GM04504 (cell line): ENCODE measurements at places on chromosomes 13 and 19.

- DNase-seq, result no peak
Measured at GRCh38 chr19:5262721-5263120, 77.9 kb downstream of the PTPRS start.

- peak; percentile 96 for DNase-seq
Measured at GRCh38 chr19:38691938-38692457, 44.5 kb downstream of the ACTN4 start.

GRCh38 chr13:25920277-25920676 is 131.5 kb downstream of the SHISA2 start:
- no peak for DNase-seq

- no peak for DNase-seq
Measured at GRCh38 chr19:19820774-19821320, 703 bp downstream of the ZNF506 start.

DNA sequence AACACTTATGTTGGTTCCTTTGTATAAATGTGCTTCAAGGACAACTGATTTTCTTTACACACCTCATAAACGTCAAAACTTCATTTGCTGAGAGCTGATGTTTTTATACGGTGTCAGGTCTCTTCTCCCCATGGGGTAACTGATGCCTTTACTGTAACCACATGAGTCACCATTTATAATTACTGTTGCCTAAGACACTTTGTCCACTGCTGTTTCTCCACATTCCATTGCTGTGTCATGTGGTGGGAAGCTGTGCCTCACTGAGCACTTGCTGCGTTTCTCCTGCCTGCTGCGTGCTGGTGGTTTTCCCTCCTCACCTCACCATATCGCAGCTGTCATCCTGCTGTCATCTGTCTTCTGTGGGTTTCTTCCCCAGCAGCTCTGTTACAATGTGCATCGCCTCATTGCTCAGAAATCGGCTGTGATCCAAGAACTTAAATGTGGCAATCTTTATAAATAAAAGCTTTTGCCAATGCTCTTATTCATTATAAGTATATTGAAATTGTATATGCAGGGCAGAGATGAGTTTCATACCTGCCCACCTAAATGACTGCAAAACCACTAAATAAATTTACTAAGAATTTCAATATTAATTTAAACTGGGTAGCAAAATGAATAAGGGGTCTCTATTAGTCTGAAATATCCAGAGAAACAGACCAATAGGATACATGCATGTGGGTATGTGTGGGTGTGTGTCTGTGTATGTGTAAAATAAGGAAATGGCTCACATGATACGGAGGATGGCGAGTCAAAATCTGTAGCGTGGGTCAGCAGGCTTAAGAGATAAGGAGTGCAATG is 547.0 kb upstream of the SLITRK5 start:
- peak; percentile 36 for DNase-seq

GRCh38 chr13:113044391-113045114 is 61.0 kb upstream of the F7 start:
- DNase-seq, result peak; percentile 27

DNA sequence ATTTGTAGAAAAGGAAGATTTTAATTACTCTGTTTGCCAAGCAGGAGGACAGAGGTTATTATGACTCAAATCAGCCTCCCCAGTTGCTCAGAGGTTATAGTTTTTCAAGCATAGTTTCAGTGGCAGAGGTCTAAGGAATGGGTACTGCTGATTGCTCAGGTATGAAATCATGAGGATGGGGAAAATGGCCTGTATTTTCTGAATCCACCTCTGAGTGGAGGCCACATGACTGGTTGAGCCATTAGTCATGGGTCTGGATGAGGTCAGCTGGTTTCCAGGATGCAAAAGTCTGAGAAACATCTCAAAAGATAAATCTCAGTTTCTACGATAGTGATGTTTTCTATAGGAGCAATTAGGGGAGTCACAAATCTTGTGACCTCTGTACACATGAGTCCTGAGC is 62.8 kb upstream of the CEACAM8 start:
- peak; percentile 4 for DNase-seq

GRCh38 chr13:88118952-88119351 is 447.8 kb downstream of the SLITRK5 start:
- no peak for DNase-seq

DNA sequence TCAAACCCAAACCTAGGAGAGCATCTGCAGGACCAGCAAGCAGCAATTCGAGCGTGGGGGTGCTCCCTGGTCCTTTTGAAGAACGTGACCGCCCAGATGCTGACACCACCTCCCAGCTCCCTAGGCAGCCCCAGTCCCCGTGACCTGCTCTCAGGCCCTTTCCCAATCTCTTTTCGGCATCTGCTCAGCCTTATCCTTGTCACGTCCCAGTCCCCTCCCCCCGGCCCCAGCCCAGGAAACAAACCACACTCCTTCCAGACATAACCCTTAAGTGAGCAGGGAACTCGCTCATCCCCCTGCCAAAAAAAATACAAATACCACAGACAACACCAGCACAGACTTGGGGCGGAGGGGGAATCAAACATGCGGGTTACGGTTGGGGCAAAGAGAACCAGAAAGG is 3.3 kb downstream of the MLLT1 start:
- DNase-seq, result peak; percentile 64

- no peak for DNase-seq
Measured at GRCh38 chr13:38602266-38602665, 84.6 kb upstream of the FREM2 start.

GRCh38 chr13:86986448-86986847 is 684.7 kb upstream of the SLITRK5 start:
- no peak for DNase-seq

DNA sequence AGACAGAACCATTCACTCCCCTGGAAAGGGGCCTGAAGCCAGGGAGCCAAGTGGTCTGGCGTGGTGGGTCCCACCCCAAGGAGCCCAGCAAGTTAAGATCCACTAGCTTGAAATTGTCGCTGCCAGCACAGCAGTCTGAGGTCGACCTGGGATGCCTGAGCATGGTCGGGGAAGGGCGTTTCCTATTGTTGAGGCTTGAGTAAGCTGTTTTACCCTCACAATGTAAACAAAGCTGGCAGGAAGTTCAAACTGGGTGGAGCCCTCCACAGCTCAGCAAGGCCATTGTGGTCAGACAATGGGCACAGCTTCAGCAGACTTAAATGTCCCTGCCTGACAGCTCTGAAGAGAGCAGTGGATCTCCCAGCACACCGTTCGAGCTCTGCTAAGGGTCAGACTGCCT is 195.6 kb upstream of the DACH1 start:
- no peak for DNase-seq

DNA sequence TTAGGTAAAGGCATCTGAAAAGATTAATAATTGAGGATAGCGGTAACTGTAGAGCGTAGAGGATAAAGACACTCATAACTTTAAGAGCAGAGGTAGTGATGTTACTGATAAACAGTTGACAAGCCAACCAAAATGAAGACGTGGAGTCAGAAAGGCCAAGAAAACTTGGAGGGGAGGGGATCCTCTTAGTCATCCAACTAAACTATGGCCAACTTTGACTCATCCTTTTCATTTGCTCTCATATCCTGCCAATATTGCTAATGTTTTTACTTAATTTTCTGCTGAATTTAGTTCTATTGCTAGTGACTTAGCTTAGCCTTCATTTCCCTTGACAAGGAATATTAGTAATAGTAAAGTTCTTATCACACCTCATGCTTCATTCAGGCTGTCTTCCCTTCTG is 13.4 kb downstream of the ITGBL1 start:
- no peak for DNase-seq

DNA sequence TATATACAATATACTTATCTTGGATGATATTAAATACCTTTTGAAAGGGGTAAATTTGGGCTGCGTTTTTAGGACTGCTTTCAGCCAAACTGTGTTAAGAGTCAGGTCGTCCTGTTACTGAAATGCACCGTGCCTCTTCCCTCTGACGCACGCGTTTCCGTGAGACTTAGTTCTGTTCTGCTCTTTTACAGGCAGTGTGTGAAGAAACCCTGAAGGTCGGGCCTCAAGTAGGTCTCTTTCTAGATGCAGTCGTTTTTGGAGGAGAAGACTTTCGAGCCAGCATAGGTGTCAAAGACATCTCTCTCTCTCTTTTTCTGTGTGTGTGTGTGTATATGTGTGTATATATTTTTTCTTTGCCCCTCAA is 107.0 kb downstream of the ZIC5 start:
- no peak for DNase-seq

GRCh38 chr13:32894589-32895001 is 121.6 kb upstream of the KL start:
- no peak for DNase-seq

DNA sequence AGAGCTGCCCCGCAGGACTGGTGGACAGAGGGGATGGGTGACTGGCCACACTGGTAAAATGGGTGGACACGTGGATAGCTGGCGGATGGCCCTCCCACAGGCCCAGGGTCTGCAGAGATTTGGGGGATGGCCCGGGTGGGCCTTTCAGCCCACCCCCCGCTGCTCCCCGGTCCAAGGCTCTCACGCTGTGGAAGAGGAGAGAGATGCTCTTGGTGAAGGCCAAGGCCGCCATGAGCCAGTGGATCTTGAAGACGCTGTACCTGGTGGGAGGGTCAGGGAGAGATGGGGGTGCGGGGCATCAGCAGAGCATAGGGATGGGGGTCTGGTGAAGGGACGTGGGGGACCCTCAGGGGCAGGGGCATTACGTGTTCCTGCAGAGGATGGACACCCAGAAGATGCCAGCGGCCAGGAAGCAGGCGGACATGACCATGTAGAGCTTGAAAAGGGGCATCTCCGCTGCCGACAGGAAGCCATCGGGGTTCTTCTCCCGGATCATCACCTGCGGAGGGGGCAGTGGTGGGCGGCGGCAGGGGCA is 4.5 kb downstream of the GPR108 start:
- DNase-seq, result no peak

GRCh38 chr13:112968910-112969691 is at the start of gene MCF2L:
TSS of gene MCF2L (plus strand) at chr13:112969214. CDS start at chr13:112969380, 166 bp downstream.
- no peak for DNase-seq

GRCh38 chr13:110150384-110151101 is 156.4 kb downstream of the COL4A1 start:
- no peak for DNase-seq

DNA sequence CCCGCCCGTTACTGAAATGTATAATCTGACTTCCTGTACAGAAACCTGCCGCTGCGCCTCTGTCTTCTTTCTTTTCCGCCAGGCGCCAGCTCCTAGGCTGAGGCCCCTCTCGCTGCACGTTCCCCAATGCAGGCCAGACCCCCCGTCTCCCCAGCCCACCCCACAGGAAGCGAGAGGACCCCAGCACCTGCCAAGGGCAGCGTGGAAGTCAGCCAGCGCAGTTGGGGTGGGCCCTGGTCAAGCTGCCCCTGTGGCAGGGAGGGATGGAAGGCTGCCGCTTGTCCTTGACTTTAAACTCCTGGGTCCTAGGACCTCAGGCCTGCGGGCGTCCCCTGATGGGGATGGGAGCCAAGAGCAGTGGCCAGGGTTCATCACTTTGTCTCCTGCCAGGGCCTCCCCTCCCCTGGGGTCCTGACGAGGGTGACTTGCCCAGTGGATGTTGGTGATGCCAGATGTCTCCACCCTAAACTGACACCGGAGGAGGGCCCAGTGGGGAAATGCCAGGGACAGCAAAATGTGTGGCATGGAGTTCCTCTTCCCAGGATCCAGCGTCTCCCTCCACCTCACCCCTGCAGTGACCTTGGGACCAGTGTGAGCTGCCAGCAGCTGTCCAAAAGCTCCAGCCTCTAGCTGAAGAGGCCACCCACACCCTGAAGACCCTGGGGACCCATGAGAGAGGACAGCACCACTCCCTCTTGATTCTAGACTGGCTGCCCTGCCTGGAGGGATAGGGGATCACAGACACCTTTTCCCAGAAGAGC is 8.5 kb upstream of the MARCHF2 start:
- DNase-seq, result no peak

DNA sequence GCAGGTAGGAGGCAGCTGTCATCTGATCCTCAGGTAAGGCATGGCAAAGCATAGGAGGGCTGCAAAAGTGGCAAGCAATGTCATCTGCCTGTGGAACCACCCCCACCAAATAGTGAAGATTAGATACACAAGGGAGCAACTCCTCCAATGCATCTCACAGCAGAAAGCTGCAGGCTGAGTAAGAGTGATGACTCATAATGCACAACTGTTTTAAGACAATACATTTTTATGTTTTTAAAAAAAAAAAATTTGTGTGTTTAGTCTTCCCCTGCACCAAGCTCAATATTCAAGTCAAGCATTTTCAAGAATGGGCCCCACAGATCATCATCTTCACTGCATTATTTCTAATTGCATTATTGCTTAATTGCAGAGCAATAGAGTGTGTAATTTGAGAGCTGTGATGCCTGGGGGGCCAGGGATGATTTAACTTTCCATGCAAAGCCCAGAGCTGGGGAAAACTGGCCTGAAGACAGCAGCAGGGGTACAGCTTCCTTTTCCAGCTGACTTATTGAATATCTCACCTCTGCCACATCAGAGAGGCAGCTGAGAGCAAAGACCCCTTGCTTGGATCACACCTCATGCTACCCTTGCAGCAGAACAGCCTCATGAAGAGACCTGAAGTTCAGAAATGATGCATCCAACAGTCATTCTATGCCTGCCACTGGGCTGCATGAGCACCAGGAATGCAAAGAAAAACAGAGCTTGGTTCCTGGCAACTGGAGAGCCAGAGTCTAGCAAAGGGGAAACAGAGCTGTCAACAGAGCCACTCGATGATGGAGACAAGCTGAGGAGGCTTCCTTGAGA is 22.7 kb upstream of the POP4 start:
- DNase-seq, result no peak

- DNase-seq, result peak; percentile 82
Measured at GRCh38 chr19:29098863-29099481, 114.0 kb downstream of the UQCRFS1 start.

DNA sequence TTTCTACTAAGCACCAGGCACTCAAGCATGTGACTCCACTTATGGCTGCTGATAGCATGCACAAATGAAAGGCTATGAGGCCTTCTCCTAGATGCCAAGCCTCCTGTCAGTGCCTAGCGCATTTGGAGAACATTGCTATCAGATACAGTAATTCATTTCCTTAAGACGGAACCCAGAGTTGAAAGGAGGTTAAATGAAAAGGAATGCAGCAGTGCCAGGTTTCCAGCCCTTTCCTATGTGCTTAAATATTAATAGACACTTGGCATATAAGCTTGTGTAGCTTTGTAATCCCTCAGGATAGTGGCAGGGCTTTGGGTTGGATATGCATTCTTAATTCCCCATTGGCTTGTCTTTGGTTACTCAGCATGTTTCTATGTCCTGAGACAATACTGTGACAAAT is 140.1 kb upstream of the FRY start:
- no peak for DNase-seq
